Brain (organoid and tissue), 16 donors: ENCODE measurements at places on chromosomes 4 and X.

GRCh38 chr4:153541456-153542096 lies 75.4 kb downstream of the TMEM131L start:
- no peak for DNase-seq

GRCh38 chr4:27094783-27095182 lies 234.1 kb downstream of the STIM2 start:
- DNase-seq: peak; percentile 21

GRCh38 chr4:166169111-166169510 lies 296.1 kb downstream of the TLL1 start:
- no peak for DNase-seq

- no peak for DNase-seq
Measured at GRCh38 chr4:17531538-17532285, 16.7 kb downstream of the CLRN2 start.

DNA sequence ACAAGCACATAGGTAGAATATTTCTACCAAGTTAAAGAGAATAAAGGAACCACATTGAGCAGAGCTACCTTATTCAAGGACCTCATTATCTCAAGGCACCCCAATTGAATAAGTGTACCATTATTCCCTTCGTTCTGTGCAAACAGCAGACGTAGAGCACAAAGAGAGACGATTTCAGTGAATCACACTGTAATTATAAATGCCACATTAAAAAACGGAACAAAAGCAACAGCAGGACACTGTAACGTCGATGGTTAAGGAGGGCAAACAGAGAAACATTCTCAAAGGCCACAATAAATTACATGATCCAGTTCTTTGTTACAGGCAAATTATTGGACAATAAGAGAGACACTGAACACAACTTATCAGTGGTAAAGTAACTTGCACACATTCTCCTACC lies 644.1 kb upstream of the TENM3 start:
- DNase-seq: no peak

DNA sequence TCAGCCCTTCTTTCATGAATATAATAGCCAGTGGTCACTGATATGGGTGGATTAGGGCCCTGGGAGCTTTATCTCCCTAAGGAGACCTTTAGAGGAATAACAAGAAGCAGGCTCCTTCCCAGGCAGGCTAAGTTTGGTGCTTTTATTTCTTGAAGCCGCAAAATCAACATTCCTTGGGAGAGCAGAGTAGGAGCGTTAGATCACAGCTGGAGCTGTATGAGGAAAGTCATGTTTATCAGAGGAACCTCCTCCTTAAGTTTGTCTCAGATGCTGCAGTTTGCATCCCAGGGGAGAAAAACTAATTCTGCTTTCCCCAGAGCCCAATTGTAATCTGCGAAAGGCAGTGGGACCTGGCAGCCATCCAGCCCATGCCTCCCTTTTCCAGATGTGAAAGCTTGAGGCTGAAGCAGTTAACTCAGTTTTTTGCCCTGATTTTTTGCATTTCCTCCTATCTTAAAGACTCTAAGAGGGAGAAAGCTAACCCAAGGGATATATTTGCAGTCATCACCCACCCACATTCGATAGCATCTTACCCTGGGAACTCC lies 186.0 kb upstream of the FRMPD4 start:
- DNase-seq: no peak

DNA sequence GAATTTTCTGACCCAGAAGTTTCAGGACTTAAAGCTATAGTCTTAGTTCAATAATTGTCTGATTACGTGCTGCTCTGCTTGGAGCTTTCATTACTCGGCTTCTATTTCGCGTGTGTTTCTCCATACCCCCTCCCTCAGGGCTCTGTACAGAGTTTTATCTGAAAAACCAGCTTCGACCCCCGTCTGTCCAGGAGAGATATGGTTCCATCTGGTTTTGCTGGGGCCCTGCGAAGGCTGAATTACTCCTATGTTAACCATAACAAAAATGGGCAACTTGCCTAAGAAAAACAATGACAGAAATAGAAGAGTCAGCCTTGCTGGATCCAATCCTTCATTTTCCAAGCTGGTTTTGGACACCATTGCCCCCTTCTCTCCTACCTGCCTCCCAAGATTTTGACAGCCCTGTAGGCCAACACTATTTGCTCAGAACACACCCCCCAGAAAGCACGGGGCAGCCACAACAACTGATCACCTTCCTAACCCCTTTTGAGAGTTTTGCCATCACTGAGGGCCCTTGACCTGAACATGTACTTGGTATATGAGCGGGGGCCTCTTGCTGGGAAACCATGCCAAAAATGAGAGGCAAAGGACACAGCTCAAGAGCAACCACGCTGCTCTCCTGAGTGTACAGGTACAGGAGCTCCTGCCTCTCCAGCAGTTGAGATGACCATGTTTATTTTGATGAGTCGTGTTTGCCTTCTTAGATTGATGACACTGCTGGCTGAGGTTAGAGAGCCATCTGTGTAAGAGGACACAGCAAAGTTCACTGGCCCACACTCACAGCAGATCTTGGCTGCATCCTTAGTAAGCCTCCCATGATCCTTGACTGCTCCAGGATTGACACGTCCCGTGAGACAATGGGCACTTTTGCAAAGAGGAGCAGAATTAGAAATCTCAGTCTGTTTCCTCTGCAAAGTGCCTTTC lies 36.2 kb upstream of the ATP6AP2 start:
- no peak for DNase-seq

- DNase-seq: no peak
Measured at GRCh38 chr4:168795346-168795745, 214.7 kb downstream of the CBR4 start.

- peak; percentile 1 for DNase-seq
Measured at GRCh38 chr4:147801820-147802219, 69.9 kb downstream of the ARHGAP10 start.

GRCh38 chr4:25310066-25310802 lies 2.3 kb upstream of the ZCCHC4 start:
- DNase-seq: no peak

- DNase-seq: no peak
Measured at GRCh38 chrX:118211891-118212816, 95.5 kb upstream of the KLHL13 start.

DNA sequence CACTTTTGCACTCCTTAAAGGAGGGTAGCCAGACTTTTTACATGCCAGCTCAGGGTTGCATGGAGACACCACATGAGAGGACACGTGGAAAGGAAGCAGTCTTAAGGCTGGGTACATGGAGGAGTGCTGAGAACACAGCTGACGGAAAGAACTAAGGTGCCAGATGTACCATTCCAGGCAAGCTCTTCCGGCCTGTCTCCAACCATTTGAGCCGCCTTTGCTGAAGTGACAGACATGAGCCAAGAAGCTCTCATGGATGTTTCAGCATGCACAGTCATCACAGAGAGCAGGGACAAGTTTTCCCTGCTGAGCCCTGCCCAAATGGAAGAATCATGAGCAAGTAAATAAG lies 83.4 kb upstream of the BMP2K start:
- no peak for DNase-seq

GRCh38 chr4:137200322-137200721 lies 332.0 kb downstream of the PCDH18 start:
- DNase-seq: no peak

- DNase-seq: peak; percentile 80
Measured at GRCh38 chr4:16056681-16057385, 27.0 kb downstream of the PROM1 start.

- no peak for DNase-seq
Measured at GRCh38 chrX:37943554-37944344, 62.6 kb upstream of the SYTL5 start.

DNA sequence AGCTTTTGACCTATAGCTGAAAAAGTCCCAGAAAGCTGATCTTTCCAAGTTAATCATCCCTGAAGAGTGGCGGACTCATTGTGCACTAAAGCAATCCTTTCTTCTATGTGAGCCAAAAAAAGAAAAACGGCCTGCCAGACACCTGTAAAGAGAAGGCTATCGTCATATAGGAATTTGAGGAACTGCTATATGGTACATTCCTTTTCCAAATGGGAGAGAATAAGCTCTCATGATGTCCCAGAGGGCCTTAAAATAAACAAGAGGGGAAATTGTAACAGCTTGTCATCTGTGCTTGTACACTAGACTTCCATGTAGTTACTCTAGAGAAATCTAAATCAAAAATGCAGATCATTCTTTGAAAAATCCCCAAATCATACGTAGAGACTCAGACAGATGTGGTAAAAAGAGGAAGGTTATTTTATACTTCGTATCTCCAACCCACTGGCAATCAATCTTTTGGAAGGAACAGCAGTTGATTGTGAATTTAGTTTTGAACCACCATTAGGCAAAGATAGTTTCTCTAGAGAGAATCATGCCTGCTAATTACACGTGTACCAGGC lies 26.1 kb downstream of the GPR174 start:
- no peak for DNase-seq

GRCh38 chr4:6391852-6392188 lies 80.6 kb downstream of the PPP2R2C start:
- no peak for DNase-seq

DNA sequence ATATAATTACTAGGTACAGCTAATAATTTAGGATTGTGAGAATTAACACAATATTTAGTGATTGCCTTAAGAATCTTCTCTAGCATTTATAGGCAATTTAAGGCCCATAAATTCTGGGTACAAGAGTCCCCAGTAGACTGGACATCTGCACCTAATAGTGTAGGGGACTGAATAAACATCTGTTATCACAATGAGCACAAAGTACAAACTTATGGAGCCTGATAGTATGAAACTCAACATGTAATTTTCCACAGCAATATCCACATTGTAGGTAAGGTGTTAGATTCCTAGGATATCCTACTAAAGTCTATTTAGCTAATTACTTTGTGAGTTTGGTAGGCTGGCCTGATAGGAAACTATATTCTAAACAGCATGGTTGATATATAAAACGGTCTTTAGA lies 178.3 kb downstream of the FAM13A start:
- DNase-seq: no peak

- DNase-seq: no peak
Measured at GRCh38 chr4:52235552-52236201, 184.6 kb downstream of the SPATA18 start.

- no peak for DNase-seq
Measured at GRCh38 chrX:103382877-103383276, 6.5 kb downstream of the BEX3 start.

- DNase-seq: no peak
Measured at GRCh38 chr4:185874516-185875230, 62.7 kb upstream of the SORBS2 start.

DNA sequence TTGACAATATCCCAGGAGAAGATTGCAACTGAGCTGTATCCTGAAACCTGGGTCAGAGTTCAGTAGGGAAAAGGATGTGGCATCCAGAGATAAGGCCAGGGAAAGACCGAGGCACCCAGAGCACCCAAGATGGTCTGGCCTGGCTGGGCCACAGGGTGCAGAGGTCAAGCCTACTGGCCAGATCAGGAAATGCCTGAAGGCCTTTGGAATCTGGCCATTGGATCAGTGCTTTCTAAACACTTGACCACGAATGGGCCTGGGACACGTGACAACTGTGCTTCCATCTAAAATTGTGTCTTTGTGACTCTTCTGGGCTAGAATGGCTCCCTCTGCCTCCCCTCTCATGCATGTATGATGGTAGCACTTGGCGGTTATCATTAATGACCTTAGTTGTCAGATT lies 316.9 kb downstream of the EVC2 start:
- DNase-seq: no peak

DNA sequence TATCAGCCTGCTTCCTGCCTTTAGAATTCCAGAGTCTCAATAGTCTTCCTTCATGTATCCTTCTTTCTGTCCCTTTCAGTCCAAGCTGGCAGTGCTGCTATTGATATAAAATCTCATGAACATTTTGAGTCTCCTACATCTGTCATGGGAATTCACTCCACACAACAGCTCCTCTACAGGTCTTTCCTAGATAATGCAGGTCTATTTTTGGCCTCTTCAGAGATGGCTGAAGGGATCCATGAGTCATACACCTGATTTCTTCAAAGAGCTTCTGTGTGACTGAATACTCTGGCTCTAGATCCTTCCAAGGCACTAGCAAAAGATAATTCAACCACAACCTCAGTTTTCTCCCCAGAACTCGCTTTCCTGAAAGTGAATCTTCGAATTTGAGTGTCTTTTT lies 115.4 kb downstream of the STPG2 start:
- DNase-seq: no peak

DNA sequence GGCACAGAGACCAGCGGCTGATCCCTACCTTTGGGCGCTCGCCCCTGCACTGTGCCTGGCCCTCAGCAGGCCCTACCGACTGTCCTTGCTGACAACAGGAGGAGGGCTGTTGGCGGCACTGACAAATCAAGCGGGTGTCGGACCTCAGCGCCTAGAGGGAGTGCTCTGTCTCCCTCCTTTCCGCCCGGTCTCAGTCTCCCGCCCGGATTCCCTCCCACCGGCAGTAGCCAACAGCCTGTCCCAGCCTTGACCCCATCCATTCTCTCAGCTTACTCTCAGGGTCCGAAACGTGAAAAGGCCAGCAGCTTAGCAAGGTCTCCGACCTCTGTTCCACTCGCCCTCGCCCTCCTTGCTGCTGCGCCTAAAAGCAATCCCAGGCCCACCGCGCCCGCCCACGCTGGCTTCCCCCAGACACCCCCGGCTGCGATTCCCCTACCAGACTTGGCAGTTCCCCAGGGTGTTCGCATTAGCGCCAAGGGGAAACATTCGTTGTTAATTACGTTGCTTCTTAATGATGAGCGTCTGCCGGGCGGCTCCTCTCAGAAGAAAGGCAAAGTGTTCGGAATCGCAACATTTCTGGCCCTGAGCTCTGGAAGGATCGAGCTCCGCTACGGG lies 96.2 kb downstream of the SOWAHB start:
- peak; percentile 79 for DNase-seq

- DNase-seq: no peak
Measured at GRCh38 chr4:158818560-158819140, 49.8 kb downstream of the FNIP2 start.

DNA sequence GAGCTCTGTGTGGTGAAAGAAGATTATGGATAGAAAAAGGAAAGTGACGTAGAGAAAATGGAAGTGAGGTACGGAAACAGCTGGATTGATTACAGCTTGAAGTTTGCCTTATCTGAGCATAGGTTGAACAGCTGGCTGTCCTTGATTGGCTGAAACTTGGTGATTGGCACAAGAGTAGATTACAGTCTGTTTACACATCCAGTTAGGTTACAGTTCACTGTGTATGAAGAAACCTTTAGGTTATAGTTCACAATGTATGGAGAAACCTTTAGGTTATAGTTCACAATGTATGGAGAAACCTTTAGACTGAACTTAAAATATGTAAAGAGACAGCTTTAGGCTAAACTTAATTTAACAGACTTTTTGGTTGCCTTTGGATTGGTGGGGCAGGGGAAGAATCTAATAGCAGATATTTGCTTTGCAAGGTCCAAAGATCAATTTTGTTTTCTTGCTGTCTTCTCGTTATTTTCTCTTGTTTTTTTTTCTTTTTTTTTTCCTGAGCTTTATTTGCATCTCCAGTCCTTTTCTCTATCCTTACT lies 15.6 kb upstream of the ART3 start:
- no peak for DNase-seq

- DNase-seq: no peak
Measured at GRCh38 chrX:51742586-51742985, 656 bp upstream of the GSPT2 start.

- no peak for DNase-seq
Measured at GRCh38 chr4:8533274-8533865, 46.8 kb upstream of the GPR78 start.
